Smooth muscle cell of the umbilical artery (primary cell): ENCODE measurements at places on chromosomes 16 and 17. TPM values are rescaled to one million over a fixed set of nuclear protein-coding genes. Genes with fewer than 3 reads are reported as not detected.

Gene MT1G
- not detected in 2 replicates for total RNA-seq

Gene HS3ST3A1
- 18.7 and 36.3 TPM in 2 replicates for total RNA-seq

Gene C17orf107
- total RNA-seq = 6.8 and 7.8 TPM in 2 replicates

Gene ST6GALNAC1
- not detected in 2 replicates for total RNA-seq

Gene TBC1D3K
- not detected in 2 replicates for total RNA-seq

Gene FKBP10
- total RNA-seq = 1,225 and 1,584 TPM in 2 replicates
